Renal cortical epithelial cell (primary cell): ENCODE measurements at places on chromosomes 6 and 20. TPM values are rescaled to one million over a fixed set of nuclear protein-coding genes. Genes with fewer than 3 reads are reported as not detected.

Gene ULBP3
- 10.3 and 10.9 TPM in 2 replicates for total RNA-seq

Gene FOXS1
- total RNA-seq = 0.30 TPM in 1 of 2 replicates, not detected in the other

Gene ASIP
- not detected in 2 replicates for total RNA-seq

Gene CCM2L
- total RNA-seq = 0.35 TPM in 1 of 2 replicates, not detected in the other

Gene NKX2-4
- not detected in 2 replicates for total RNA-seq

Gene HSPA1A
- total RNA-seq = 178 and 296 TPM in 2 replicates

Gene PTK7
- 81.3 and 141 TPM in 2 replicates for total RNA-seq

Gene MAPK13
- total RNA-seq = 17.2 and 29.5 TPM in 2 replicates

Gene ROS1
- total RNA-seq = 0.35 and 2.7 TPM in 2 replicates

Gene PARD6B
- 31.3 and 57.4 TPM in 2 replicates for total RNA-seq

Gene FRMD1
- 0.05 TPM in 1 of 2 replicates, not detected in the other for total RNA-seq

Gene MUCL3
- total RNA-seq = 0.17 TPM in 1 of 2 replicates, not detected in the other

Gene RIN2
- total RNA-seq = 56.1 and 80.6 TPM in 2 replicates

Gene GPR63
- 1.2 and 1.9 TPM in 2 replicates for total RNA-seq
